AG09309 (cell line): ENCODE measurements at places on chromosomes 2 and 18.

GRCh38 chr2:95015261-95015912, 10.1 kb upstream of the MAL start:
- DNase-seq: no peak

DNA sequence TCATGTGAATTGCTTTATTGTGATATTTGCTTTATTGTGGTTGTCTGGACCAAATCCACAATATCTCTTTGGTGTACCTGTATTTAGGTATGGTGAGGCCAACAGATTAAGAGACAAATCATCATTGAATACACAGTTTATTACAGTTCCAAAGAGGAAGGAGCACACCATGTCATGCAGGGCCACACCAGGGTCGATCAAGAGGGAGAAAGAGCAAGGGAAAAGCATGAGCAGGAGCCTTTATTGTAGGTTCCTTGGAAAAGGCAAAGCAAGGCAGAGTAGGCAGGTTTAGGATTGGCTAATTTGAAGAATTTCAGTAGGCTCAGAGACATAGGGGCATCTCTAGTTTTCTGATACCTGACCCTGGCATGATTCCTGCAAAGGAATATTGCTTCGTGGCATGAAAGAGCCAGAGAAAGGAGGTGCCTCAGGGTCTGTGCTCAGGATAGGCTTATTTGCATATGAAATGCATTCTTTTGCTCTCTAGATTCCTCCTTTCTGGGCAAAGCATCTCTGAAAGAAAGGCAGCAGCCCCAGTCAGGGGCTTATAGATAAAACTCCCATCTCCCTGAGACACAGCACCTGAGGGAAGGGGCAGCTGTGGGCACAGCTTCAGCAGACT, 214.2 kb upstream of the ERBB4 start:
- no peak for DNase-seq

DNA sequence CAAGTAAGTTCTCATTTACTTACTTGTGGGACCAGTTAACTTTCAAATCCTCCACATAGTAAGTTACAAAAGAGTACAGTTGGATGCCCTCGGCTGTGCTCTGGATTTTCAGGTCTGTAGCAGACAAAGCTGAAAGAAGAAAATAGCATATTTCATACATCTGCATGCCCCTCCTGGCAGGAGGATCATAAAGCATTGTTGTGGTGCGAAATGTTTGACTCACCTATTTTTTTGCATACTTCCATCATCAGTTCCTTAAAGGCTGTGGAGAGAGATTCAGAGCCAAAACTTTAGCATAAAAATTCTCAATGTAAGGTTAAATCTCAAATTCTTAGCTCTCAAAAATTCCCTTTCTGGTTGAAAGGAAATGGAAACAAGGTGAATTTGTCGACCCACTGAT, 70.8 kb upstream of the LPIN2 start:
- DNase-seq: no peak

GRCh38 chr18:56382541-56382940, 255.9 kb downstream of the TXNL1 start:
- no peak for DNase-seq

DNA sequence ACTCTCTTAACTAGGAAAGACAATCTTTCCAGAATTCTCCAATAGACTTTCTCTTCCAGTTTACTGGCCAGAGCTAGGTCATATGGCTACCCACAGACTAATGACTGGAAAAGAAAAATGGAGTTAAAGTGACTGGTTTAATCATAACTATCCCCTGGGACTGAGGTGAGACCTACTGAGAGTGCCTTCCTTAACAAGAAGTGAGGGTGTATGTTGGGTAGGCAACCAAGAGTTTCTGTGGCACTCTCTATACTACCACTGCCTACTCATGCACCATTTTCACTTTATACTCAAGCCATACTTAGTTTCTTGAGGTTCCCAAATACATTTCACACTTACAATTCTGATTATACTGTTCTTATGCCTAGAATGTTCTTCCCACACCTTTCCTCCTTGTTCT, 6.9 kb upstream of the GFPT1 start:
- no peak for DNase-seq

GRCh38 chr2:72148837-72149555, 1.3 kb upstream of the CYP26B1 start:
- DNase-seq: no peak

DNA sequence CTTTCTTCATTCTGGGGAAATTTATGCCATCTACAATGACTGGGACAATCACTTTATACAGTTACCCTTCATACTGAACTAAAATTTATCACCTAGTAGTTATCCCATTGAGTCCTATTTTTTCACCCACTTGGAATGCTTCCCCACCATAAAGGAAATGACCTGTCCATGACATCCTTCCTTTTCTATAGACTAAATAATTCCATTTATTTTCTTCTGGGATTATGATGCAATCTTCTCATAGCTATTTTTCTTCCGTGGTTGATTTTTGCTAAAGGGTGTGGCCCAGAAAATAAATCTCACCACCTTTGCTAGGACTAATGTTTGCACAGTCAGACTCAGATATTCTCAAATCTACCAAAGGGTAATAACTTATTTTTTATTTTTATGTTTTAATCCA, 186.1 kb upstream of the NRXN1 start:
- DNase-seq: no peak

GRCh38 chr2:163462993-163463392, 272.8 kb downstream of the FIGN start:
- no peak for DNase-seq

- DNase-seq: no peak
Measured at GRCh38 chr2:15983496-15983895, 43.1 kb downstream of the MYCN start.

DNA sequence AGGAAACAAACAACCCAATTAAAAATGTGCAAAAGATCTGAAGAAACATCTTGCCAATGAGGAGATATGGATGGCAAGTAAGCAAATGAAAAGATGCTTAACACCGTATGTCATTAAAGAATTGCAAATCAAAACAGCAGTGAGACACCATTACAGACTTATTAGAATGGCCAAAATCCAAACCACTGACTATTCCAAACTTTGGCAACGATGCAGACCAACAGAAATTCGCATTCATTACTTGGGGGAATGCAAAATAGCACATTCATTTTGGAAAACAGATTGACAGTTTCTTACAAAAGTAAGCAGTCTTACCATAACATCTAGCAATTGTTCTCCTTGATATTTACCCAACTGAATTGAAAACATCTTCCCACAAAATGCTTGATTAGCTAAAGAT, 1118.7 kb downstream of the SUCLG1 start:
- DNase-seq: no peak

GRCh38 chr2:206856513-206856912, 82.8 kb upstream of the CPO start:
- DNase-seq: peak; percentile 5

- no peak for DNase-seq
Measured at GRCh38 chr2:99868260-99868659, 274.1 kb downstream of the AFF3 start.

DNA sequence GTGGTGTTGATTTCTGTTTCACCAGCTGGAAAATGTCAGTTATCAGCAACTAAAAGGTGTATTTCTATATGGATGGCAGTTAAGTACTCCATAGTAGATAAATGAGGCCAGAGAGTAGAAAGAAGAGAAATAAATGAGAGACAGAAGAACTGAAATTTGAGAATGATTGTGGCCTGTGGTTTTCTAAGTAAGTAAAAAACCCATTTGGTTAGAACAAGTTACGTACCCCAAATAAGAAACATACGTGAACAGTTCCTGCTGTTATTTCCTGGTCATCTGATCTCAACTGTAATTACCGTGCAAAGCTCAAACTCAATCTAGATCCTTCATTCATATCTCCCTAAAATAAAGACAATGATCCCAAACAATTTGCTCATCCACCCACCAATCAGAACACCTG, 181.3 kb downstream of the PID1 start:
- DNase-seq: no peak

DNA sequence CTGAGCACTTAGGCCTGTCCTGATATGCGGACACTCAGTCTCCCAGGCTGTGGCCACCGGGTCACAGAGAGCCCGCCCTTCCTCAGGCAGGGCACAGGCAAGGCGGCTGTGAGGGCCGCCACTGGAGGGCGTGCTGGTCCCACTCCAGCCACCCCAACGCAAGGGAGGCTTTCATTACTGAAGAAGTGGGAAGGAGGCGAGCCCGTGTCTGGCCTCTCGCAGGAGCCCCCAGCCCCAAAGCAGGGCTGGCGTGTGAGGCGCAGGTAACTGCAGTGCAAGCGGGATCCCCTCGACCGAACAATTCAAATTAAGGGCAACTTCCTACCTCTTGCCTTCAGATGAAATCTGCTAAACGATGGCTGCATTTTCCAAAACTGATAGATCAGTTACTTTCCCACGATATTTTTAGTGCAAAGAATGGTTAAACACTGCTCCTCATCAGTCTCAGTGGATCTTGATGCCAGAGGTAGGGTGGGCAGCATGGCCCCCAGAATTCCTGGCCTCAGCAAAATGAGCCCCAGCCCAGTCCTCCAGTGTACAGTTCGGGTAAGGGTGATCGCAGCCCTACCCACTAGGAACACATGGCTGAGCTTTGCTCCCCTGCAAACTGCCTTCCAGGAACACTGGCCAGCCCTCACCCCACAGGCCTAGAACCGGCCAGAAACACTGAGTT, 97.2 kb downstream of the SEPTIN10 start:
- no peak for DNase-seq

GRCh38 chr18:827093-827677, 15.1 kb upstream of the YES1 start:
- DNase-seq: no peak

- DNase-seq: peak; percentile 68
Measured at GRCh38 chr2:101205521-101206479, 46.9 kb upstream of the CNOT11 start.
